NCI-H1417 treated with DMSO at 0.1 percent for 48 hours (cell line): ENCODE measurements at places on chromosomes 6 and 20.

- no peak for DNase-seq
These were observed 34.0 kb upstream of the PI16 start for GRCh38 chr6:36920546-36920945.

GRCh38 chr20:45128099-45128498, 3.8 kb upstream of the WFDC12 start:
- no peak for DNase-seq

- DNase-seq = no peak
These were observed 145.8 kb downstream of the PTPRT start for GRCh38 chr20:43043887-43044286.

DNA sequence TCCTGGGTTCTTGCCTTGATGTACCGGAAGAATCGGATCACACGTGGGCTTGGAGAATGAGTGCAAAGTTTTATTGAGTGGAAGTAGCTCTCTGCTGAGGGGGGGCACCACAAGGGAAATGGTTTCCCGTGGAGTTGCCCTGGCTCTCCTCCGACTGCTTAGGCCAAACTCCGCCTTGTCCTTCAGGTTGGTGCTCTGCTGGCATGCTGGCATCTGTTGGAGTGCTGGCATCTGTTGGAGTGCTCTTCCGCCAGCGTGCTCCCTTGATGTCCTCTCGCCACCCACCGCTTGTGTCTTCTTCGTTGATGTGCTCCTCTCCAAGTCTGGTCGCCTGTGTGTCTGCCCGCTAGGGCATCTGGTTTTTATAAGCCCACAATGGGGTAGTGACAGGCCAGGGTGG, 317.1 kb upstream of the HSF2 start:
- DNase-seq = no peak

DNA sequence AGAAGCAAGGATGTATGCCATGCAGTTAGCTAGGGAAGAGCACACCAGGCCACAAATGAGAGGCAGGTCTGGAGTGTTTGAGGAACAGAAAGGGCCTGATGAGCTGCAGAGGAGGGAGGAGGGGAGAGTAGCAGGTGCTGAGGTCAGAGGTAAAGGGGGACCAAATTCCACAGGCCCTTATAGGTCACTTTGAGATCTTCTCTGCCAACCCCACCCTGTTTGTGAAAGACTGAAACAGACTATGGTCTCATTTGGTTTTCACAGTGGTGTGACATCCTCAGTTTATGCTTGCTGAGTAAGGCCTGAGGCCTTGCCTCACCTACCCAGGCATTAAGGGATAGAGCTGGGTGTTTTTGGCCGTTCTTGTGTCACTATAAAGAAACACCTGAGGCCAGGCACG, 187.7 kb upstream of the MYLIP start:
- no peak for DNase-seq

GRCh38 chr6:86192123-86192522, 549.4 kb upstream of the SYNCRIP start:
- no peak for DNase-seq

DNA sequence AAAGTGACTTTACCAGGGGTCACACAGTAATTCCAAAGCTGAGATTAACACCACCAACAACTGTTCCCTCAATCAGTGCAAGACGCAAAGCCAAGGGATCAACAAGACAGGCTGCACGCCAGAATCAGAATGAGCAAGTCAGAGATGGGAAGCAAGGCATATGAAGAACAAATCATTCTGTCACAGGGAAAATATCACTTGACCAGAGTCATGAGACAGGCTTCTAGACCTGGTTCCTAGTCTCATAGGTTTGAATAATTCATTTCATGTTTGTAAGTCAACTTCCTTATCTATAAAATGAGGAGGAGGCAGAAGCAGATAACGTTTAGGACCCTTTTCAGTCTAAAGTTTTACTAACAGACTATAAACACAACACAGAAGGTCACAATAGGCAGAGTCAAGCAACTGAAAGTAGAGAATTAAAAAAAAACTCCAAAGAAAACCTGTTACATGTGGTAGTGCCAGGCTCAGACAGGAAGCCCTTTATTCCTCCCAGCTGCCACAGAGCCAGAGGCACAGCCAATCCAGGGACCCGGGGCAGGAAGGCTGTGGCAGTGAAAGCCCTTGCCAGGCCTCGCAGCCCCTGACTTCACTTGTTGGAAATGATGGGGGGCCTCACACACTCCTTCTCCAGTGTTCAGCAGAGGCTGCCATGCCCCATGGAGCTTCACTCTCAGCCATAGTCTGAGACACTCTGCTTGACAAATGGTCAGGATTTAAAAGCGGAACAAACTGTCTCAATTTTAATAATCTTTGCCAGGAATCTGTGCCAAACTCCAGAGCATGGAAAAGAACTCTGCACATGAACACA, 29.2 kb upstream of the DST start:
- DNase-seq = no peak

- no peak for DNase-seq
These were observed 548 bp downstream of the PROCR start for GRCh38 chr20:35172434-35172806.

DNA sequence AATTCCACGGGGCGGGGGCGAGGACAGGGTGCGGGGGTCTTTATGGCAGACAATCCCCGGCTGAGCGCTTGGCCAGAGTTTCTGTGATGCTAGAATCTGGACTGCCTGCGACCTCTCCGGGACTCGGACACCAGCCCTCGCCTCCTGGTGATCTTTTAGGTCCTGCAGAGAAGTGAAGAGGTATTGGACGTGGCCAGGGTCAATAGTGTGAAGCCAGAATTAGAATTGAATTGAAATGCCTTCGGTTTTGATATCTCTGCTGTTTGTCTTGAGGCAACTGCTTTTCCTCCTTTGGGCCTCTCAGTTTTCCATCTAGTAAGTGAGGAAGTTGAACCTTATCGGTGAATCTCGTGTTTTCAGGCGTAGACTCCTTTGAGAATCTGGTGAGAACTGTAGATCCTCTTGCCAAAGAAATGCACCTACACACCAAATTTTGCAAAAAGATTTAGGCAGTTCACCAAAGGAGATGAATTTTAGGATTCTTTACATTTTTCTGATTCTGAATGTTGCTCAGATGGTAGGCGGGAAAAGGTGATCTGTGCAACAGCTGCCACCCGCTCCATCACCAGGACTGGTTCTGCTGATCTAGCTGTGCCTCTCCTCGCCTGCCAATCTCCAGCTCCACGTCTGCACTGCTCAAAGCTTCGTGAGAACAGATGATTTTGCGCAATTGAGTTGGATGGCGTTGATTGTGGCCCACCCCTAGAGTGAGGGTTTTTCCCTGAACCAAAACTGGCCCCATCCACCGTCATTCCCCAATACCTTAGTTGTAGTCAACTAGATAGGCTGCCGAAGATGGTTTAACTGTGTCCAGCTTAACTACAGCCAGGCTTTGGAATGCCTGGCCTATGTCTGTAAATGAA, 837 bp upstream of the OSER1 start:
- DNase-seq = no peak

DNA sequence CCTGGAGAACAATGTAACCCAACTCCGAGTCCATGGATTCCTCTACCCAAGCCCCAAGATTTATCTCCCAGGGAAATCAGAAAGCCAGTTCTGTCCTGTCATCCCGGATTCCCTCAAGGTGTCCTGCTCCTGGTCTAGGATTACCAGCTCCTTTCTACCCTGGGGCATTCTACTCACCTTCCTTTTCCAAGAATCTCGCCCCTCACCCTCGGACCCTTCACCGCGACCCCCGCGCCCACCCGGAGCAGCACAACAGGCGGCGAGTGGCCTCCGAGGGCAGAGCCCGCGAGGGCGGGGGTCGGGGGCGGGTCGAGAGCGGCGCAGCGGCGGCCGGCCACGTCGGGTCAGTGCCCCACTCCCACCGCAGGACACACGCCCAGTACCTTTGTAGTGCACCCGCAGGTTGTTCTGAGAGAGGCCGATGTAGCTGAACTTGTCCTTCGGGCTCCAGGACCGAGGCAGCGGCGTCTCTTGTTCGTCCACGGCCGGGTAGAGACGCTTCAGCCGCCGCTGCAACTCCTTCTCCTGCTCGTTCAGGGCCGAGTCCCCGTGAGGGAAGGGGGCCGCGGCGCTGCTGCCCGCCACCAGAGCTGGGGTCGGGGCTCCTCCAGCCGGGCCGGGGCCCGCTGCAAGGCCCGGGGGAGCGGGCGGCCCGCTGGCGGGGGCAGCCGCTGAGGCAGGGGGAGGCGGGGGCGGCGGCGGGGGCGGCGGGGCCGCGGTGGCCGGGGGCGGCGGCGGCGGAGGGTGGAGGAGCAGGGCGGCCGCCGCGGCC, 897 bp downstream of the RANBP9 start:
- no peak for DNase-seq

DNA sequence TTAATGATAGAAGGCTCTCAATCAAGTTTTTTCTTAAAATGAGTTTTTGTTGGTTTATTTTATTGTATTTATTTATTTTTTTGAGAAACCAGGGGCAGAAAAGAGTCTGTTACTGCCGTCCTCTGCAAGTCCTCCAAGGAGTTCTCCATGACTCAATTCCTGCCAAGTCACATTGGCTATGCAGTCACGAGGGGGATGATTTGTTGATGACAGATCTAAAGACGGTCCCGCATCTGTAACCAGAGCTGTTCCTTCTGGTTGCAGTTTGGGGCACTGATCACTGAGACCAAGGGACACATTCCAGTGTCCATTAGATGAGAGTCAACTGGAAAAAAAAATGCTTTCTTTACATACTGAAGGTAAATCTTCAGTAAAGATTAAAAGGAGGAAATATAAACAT, 13.9 kb upstream of the TSHZ2 start:
- no peak for DNase-seq

DNA sequence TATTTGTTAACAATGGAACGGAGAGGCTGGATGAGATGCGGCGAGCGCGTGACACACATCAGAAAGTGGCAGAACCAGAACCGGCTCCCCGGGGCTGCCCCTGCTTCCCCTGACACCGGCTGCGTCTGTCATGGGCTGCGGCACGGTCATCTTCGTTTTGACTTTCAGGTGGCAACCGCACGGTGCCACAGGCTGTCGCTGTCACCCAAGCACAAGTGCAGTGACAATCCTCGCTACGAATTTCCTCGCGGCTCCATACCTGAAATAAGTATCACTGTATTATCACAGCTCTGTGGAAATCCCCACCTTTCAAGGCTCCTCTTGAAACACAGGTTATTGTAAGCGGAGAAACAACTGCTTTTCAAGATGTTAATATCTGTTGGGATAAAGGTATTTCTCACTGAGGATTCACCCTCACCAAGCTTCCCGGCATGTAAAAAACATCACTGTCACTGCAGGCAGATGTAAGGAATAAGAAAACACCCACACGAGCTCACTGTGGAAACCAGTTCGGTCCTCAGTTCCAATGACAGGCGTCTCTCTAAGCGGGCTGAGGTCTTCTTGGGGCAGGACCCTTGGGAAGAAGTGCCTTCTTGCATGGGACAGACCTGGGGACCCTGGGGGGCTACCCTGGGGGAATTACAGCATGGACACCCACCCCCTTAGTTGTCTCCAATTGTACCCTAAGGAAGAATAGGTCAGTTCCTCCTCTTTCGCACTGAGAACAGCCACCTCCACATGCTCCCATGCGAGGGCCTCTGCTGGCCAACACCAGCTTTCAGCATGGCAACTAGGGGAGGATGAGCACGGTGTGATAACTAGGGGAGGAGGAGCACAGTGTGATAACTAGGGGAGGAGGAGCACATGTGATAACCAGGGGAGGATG, 86.3 kb downstream of the DACT2 start:
- no peak for DNase-seq

GRCh38 chr6:24997231-24997630, 61.5 kb upstream of the RIPOR2 start:
- no peak for DNase-seq

GRCh38 chr20:58512808-58513552, 2.2 kb downstream of the APCDD1L start:
- DNase-seq = no peak

DNA sequence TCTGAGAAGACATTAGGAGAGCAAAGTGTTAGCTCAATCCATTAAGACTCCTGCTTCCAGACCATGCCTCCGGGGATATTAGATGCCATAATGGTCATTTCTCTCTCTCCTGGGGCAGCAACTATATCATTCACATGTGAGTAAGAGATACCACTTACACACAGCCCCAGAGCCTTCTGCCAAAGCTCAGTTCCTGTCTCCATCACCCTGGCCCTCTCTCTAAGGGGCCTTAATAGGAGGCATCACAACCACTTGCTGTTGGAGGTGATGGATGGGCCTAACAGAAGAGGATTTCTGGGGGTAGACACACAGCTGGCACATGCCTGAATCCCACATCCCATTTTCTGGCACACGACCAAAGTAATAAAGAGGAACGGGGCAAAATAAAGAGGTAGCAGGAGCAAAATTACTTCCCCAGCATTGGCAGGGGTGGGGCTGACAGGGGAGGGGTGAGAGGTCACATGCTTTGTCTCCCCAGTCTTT, 34.0 kb upstream of the VSTM2L start:
- DNase-seq = no peak

- DNase-seq = no peak
These were observed 91.3 kb upstream of the EDN1 start for GRCh38 chr6:12198851-12199250.

GRCh38 chr6:75423386-75423785, 70.2 kb downstream of the FILIP1 start:
- DNase-seq = no peak
